ENCODE measurements at places on chromosomes 5 and 9.

- peaks cover 1% of the 10 kb centered on the region for H3K27me3 ChIP-seq
- H3K4me1 ChIP-seq: peaks cover 65% of the 10 kb centered on the region
- H3K27ac ChIP-seq: no peak overlapping the region
- peaks cover 27% of the 10 kb centered on the region for H3K36me3 ChIP-seq
Observed at GRCh38 chr5:62282064-62282463, 23.9 kb upstream of the KIF2A start.

- no peak overlapping the region for H3K4me3 ChIP-seq
- H3K36me3 ChIP-seq: no peaks in the 10 kb centered on the region
- H3K27ac ChIP-seq: no peak overlapping the region
Observed at GRCh38 chr5:170405817-170406216, 16.6 kb upstream of the KCNMB1 start.

DNA sequence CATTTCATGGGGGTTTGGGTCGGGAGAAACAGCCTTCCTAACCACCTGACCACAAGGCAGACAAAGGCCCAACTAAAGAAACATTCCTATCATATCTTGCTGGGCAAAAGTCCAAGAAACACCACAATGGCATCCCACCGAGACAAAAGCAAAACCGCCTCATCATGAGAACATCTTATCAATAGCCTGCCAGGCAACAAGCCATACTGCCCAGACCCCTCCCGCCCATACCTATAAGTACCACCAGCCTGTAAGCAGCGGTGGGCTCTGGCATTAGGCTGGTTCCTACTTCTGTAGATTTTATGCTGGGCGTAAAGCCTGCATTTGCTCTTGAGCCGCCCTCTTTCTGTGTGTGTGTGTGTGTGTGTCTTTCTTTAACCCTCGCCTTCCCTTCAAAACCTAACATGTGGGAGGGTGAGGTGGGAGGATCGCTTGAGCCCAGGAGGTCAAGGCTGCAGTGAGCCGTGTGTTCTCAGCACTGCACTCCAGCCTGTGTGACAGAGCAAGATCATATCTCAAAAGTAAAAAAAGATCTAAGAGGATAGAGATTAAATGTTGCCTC, 56.9 kb downstream of the PDE6A start:
- H3K27me3 ChIP-seq: no peaks in the 10 kb centered on the region
- no peak for DNase-seq
- no peak overlapping the region for H3K4me3 ChIP-seq
- H3K27ac ChIP-seq: no peak overlapping the region
- H3K4me1 ChIP-seq: no peaks in the 10 kb centered on the region
- H3K36me3 ChIP-seq: no peaks in the 10 kb centered on the region

- H3K4me3 ChIP-seq: no peak overlapping the region
- no peak for DNase-seq
- H3K4me1 ChIP-seq: no peaks in the 10 kb centered on the region
- no peaks in the 10 kb centered on the region for H3K36me3 ChIP-seq
Observed at GRCh38 chr9:6305954-6306563, 22.1 kb upstream of the TPD52L3 start.

GRCh38 chr5:10875201-10875768, 114.3 kb upstream of the DAP start:
- no peaks in the 10 kb centered on the region for H3K36me3 ChIP-seq
- no peaks in the 10 kb centered on the region for H3K4me1 ChIP-seq
- H3K27me3 ChIP-seq: peaks cover 7% of the 10 kb centered on the region
- no peak overlapping the region for H3K4me3 ChIP-seq
- DNase-seq: no peak
- H3K27ac ChIP-seq: no peak overlapping the region

- no peak for DNase-seq
- peaks cover 10% of the 10 kb centered on the region for H3K4me1 ChIP-seq
- H3K27ac ChIP-seq: no peak overlapping the region
- H3K4me3 ChIP-seq: no peak overlapping the region
- H3K27me3 ChIP-seq: peaks cover 5% of the 10 kb centered on the region
Observed at GRCh38 chr9:72598639-72599038, 77.2 kb downstream of the TMC1 start.
